ENCODE measurements at places on chromosomes 13 and 19.

DNA sequence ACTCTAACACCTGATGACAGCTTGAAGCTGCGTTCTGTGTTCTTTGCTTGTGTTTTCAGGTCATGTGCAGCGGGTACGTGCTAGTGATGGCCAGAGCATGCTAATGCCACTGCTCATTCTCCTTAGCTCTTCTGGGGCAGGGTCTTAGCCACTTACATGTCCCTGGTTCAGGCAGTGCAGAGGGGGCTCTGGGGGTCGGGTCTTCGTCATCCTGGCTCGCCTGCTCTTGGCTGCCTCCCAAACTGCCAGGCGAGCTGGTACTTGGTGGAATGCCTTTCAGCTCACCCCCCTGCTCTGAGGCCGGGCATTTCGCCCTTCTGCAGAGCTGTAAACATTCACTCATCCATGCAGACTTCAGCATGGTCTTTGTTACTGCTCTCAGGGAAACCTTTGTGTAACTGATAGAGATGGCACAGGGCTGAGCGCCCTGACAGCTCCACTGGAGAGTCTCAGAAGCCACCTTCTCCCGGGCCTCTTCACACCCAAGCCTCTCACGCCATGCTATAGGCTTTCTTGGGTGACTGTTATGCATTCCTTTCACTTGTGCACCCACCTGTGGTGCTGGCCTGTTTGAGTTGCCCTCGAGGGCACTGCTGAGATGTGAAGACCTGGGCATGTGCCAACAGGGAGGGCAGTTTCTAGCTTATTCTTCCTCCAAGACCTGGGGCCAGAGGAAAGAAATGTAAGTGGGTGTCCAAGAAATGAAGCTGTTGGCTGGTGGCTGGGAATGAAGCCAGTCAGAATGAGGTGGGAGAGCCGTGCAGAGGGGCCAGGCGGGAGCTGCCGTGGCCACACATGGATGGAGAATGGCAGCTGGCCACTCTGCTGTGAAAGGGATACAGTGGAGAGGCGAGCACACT lies 24.4 kb downstream of the FAM124A start:
- no peak for DNase-seq

GRCh38 chr19:52669586-52669985 lies 31.4 kb upstream of the ZNF83 start:
- DNase-seq: no peak

DNA sequence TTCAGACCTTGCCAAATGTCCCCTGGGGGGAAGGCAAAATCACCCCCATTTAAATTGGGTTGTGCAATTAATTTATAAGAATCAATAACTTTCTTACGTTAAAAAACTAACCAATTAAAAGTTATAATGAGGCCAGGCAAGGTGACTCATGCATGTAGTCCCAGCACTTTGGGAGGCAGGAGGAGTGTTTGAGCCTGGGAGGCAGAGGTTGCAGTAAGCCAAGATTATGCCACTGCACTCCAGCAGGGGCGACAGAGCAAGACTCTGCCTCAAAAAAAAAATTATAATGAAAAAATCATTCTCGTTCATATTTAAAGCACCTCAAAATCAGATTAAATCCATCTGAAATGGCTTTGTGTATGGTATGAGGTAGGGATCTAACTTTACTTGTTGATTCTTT lies 18.4 kb upstream of the SIGLEC14 start:
- no peak for DNase-seq

DNA sequence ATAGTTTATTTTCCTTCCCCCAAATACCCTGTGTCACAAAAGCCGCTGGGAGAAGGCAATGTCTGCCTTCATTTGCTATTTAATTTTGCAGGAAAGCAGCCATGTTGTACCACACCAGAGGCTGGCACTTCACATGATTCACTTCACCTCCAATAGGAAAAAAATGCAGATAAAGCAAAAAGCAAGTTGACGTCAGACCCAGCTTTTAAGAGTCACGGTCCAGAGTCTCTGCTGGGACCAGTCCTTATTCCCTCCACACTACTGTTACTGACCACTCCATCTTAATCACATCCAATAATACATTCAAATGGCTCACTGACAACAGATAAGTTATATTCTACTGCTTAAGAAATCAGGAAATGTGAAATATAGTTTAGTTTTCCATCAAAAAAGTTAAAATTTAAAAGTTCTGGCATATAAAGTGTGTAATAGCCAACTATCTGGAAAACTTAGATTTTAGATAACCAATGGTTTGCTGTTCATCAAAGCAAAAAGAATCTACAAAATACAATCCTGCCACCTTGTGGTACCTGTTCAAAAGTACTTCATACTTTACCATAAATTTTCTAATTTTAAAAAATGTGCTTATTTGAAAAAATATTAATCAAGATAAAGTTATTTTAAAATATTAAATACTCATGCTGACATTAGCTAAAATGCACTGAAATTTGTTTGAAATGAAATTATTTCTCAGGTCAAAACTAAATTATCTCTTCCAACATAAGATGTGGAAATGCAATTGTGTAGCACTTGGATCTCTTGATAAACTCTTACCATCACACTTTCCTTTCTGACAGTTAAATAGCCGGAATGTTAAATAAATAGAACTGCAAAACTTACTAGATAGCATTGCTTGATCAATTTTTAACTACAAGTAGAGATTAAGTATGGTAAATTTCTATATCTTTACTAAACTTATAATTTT lies 97.3 kb downstream of the SERP2 start:
- DNase-seq: peak; percentile 24

- no peak for DNase-seq
Observed at GRCh38 chr19:46552891-46553290, 48.2 kb upstream of the CALM3 start.

GRCh38 chr19:8578642-8579265 lies 1.5 kb upstream of the MYO1F start:
- DNase-seq: peak; percentile 52

- no peak for DNase-seq
Observed at GRCh38 chr19:21383980-21384582, 12.9 kb upstream of the ZNF493 start.

DNA sequence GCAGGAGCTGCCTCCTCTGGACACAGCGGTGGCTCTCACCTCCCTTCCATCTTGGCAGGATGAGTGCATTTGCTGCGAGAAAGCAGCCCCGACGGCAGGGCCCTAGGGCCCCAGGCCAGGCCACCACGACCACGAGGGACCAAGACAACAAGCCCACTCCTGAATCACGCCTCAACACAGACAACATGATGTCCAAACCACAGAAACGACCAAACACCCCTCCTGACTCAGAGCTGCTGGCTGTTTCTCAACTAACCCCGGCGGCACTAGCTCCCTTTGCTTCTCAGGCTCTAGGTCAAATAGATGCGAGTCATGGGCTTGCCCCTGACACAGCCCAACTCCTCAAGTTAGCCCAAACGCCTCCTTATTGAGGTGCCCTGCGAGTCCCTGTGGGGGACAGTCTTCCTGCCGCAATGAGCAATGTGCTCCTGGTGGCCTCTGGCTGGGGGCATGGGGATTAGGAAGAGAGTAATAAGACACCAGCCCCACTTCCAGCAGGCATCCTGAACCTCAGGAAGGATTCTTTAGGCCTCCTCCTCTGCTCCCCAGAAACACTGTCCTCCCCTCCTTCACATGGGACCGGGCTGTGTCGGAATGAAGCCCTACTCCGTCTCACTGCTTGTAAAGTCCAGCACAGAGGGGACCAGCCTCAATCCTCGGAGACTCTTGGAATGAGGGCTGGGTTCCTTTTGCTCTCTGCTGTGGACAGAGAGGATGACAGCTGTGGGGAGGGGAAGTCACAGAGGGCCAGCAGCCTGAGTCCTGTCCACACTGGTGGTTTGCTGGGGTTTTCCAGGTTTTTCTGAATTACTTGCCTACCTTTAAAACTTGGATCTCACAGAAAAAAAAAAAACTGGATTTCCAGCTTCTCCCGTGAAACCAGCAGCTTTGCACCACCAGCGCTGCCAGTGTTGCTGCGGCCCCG lies 6.9 kb upstream of the ATF5 start:
- no peak for DNase-seq

GRCh38 chr19:13633109-13633508 lies 126.8 kb upstream of the CACNA1A start:
- DNase-seq: no peak

GRCh38 chr13:59771272-59771671 lies 392.5 kb downstream of the DIAPH3 start:
- no peak for DNase-seq
